Glutamatergic neuron (in vitro differentiated cells): ENCODE measurements at places on chromosomes 2 and 18.

DNA sequence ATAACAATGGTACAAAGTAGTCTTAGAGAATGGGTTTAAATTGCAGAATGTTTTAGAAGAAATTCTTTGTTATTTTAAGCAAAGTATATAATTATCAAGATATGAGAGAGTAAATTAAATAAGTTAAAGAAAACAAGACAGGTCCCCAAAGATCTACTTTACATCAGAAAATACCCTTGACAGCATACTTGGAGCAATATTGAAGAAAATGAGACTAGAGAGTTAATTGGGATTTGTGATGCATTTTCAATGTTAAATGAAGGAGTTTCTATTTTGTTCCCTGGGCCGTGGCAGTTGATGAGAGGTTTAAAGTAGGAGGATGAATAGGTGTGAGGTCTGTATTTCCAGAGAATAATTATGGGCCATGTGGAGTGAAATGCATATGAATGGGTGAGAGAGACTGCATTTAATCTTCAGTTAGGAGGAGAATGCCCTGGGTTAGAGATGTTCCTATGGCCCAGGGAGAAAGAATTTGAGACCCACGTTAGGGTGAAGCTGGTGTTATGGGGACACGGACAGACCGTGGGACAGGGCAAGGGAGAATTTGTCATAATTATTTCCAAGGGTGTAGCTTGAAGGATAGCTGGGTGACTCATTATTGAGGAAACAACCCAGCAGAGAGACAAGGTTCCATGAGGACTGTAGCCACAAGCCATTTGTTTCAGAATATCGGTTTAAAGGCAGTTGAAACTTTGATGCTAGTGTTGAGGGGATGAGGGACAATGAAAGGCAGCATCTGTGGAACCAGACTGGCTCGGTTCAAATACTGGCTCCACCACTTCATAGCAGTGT is 22.7 kb downstream of the MGAT5 start:
- no peak for DNase-seq

- DNase-seq, result no peak
Measured at GRCh38 chr2:200609028-200609614, 23.3 kb downstream of the AOX1 start.

DNA sequence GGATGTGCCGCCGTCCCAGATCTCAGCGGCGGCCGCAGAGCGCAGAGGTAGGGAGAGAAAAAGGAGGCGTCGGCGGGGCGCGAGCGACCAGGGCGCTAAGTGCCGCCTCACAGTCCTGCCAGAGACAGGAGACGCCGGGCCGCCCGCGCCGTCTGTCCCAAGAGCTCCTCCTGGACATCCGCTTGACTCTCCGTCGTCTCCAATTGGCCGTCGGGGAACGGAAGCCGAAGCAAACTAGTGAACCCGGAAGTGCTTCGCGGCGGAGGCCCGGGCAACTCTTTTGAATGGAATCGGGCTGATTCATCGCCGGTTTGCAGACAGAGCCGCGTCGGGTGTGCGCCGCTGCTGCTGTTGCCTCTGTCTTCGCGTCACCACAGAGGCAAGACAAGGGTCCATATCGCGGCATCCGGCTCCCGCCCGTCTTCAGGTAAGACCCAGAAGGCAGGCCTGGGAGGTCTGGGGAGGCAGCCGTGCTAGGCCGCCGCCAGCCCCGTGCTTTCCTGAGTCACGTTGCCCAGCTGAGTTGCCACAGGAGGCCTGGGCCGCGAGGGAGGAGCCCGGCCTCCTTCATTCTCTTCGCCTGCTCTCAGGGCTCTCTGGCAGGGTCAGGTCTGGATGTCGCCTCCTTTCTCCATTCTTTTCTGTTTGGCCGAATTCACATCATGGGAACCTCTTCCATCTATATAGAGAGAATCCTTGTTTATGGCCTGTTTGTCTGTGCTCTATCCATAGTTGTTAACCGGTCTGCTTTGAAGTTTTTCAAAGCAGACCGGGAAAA is at the start of gene PSMD14:
Gene PSMD14 (plus strand): TSS at position 248 of the 778 bp plus-strand sequence. CDS start 10,401 bp downstream, outside the sequence.
- peak; percentile 94 for DNase-seq

DNA sequence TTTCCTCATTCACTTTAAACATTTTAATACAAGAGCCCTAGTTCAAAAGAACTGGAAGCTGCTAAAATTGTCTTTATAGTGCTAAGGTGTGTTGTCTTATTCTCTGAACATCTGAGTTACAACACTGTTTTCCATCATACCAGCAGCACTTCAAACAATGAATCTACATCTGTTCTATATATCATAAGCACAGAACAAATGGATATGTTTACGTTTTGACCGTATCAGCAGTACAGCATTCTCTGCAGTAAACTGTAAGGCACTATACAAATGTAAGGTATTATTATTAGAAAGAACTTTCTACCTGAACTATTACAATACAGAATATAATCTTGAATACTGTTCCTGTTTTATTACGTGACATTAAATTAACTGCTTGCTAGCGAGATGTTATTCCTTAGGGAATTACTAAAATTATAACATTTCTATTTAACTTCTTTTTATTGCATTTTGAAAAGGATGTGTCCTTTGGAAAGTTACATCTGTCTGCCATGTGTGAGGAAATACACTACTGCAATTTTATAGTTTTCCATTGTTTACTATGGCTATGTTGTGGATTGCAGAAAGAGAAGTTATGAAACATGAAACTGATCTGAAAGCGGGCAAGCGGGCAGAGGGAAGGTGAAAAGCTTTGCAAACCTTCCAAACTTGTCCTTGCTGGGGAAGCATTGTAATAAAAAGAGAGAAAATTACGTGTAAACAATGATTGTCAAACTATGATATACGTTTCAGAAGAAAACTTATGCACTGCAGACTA is 13.7 kb downstream of the NCKAP1 start:
- DNase-seq, result no peak

GRCh38 chr18:56727399-56727798 is 76.2 kb downstream of the WDR7 start:
- no peak for DNase-seq

DNA sequence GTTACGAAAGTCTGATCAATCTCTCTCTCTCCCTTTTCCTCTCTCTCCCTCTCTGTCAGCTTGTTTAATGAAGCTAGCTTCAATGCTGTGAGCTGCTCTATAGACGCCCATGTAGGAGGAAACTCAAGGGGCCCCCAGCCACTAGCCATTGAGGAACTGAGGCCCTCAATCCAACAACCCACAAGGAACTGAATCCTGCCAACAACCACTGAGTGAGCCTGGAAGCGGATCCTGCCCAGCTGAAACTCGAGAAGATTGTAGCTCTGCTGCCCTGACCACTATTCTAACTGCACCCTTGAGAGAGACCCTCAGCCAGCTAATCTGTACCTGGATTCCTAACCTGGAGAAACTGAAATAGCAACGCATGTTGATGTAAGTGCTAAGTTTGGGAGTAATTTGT is 129.2 kb downstream of the BCL11A start:
- no peak for DNase-seq

- DNase-seq, result no peak
Measured at GRCh38 chr2:30883822-30884221, 76.6 kb upstream of the CAPN13 start.

DNA sequence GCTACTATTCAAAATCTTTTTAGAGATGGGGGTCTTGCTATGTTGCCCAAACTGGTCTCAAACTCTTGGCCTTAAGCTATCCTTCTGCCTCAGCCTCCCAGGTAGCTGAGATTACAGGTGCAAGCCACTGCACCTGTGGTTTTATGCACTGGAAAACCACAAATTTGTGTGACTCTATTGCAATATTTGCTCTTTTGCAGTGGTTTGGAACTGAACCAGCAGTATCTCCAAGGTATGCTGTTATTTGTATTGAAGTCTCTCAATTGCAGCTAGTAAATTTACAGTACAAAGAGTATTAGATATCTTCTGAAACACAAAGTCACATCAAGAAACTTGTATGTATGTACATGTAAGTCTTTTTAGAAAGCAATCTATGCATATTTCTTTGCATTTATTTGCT is 46.2 kb downstream of the PPP4R1 start:
- DNase-seq, result no peak

DNA sequence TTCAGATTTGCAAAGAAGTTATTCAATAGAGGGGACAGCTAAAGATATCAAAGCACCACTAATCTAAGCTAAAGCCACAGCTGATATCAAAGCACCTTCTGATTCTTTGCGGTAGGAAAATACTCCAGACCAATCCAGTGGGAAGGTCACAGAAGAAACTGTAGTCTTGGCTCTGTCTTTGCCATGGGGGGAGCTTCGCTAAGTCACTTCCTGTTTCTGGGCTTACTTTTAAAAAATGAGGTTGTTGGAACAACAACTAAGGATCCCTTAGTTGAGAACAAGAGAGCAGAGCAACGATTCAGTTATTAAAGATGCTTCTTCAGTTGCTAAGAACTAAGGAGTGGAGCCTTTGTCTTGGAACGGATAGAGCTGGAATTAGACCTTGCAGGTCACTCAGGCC is 12.2 kb downstream of the LPIN1 start:
- DNase-seq, result no peak

GRCh38 chr2:60094450-60094929 is 459.0 kb downstream of the BCL11A start:
- DNase-seq, result no peak

GRCh38 chr2:17754773-17755425 is 961 bp downstream of the GEN1 start:
- DNase-seq, result no peak

GRCh38 chr2:229003256-229003655 is 267.8 kb downstream of the PID1 start:
- no peak for DNase-seq

DNA sequence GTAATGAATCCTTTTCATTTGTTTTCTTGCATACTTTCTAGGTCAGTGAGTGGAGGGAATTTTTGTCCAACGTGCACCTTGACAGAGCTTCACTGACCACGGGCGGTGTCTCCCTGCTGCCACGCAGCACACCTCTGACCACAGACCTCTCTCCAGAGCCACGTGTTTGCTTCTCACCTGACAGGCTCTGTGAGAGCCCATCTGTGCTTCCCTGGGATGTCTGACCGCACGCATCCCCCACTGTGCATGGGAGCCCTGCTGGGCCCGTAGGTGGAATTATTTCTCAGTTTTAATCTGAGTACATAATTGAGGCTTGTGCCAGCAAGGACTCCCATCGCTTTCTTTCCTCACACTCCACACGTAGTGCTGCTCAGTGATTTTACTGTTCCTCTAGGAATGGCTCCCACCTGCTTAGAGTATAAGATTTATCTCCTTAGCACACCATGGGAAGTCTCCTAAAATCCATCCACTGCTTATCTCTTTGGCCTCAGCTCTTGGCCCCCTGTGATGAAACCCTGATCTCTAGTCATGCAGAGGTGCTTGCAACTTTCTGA is 482.6 kb downstream of the TSN start:
- no peak for DNase-seq

DNA sequence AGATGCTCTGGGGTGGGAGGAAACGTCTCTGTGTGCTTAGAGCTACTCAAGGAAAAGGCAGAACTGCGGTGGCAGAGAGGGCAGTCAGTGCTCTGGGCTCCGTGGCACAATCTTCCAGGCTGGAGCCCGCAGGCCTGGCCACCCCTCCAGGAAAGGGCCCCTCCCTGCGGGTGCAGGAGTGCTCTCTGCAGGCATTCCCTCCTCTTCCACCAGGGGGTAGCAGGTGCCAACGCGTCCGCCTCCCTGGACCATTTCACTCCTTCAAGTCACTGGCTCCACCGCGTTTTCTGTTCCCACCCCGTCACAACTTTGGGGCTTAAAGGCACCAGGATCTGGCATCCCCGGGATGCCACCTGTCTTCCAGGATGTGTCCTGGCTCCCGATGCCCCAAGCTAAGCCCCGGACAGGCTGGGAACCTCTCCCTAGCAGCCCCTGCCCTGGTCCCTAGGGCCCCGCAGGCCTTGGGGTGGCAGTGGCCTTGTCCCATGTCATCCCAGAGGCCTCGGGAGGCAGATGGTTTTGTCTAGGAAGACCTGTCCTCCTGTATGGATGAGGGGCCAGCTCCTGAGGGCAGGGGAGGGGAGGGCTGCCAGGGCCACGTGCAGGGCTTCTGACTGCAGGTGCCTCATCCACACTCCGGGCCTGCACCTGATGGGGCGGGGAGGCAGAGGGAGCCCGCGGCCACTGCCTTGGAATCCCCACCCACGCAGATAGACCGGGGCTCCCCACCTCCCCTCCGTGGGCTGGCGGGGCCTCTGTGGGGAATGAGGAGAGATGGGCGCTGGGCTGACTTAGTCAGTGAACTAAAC is 26.4 kb downstream of the KCNIP3 start:
- peak; percentile 55 for DNase-seq

GRCh38 chr2:231530099-231531011 is at the start of gene NMUR1:
Gene NMUR1, minus strand, starts transcription at chr2:231530445. Its CDS starts 84 bp downstream, at chr2:231530361.
- DNase-seq, result peak; percentile 61

- no peak for DNase-seq
Measured at GRCh38 chr2:209368914-209369313, 54.9 kb upstream of the MAP2 start.

DNA sequence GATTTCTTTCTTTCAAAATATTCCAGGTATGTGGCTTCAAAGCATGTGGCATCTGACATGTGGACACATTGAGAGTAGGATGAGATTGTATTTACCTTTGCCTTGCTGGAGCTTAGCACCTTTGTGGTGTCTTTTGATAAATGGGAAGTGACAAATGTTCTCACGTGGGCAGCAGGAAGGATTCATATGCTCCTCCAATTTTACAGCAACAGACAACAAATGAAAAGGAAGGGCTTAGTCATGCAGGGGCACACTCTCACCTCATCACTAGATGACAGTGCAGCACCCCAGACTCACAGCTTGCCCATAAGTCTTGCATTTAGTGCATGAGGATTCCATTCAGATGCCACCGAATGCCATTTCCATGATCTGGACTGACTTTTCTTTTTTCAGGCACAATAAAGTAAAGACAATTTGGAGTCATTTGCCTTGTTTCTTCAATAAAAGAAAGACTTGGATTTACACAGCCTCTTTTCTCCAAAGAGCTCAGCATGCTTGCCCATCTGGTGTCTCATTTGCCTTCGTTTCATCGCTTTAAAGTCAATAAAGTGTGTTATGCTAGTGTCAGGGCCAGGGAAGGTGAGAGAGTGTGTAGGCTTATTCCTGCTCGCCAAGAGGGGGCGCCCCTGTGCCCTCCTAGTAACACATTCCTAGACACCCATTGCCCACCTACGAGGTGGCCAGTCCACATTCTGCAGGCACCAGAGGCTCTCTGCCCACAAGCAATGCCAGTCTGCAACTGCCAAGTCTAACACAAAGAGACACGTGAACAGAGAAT is 39.6 kb upstream of the DAPL1 start:
- DNase-seq, result no peak

- DNase-seq, result no peak
Measured at GRCh38 chr2:210919128-210919527, 362.7 kb downstream of the CPS1 start.

DNA sequence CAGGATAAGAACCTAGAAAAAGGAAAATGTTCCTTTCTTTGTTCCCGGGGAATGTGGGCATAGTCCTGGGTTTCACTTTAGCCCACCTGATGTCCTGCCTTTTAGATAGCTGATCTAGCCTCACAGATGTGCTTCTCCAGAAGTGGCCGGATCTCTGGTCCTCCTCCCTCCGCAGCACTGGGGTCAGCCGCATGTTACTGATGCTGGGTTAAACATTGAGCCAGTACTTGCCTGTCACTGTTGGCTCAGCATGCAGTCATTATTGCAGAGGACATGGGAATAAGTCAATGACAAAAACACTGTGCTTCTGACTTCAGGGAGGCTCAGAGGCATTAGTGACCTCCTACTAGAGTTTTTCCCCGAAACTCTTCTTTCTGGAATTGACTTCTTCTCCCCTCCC is 27.6 kb downstream of the NCK2 start:
- no peak for DNase-seq
